ENCODE measurements at places on chromosomes 16 and 17. TPM values are rescaled to one million over a fixed set of nuclear protein-coding genes. Genes with fewer than 3 reads are reported as not detected.

The AURKB gene
- total RNA-seq, result 171 TPM

The PPY gene
- total RNA-seq, result 0.59 TPM

The PLK1 gene
- 138 TPM for total RNA-seq

DNA sequence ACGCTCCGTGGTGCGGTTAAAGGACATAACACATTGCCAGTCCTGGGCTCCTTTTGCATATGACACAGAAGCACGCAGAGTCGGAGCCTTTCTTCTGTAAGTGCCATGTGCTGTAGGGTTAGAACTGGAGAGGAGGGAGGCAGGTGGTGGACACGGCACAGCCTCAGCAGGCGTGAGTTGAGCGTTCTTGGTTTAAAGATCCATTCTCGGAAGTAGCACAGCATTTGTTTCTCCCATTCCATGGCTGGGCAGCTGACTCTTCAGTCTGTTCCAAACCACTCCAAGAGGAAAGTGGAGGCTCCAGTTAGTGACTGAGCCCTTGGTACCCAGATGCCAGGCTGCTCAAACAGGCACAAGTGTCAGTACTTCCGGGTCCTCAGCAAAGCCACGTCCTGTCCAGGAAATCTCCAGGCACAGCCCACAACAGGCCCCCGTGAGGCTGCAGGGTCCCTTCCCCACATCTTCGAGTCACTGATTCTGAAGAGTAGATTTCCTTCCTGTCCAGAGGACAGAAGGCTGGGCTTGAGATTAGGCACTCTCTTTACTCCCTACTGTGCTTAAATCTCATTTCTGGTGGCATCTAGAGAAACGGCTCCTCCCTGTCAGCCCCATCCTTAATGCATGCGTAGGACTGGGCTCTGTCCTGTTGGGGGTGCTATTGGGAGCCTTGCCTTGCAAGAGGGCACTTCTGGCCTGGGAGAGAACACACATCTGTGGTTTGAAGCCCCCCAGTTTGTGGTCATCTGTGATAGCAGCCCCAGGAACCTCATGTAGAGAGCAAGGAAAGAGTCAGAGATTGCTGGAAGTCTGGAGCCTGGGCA, 39.6 kb upstream of the NAT9 start:
- peak; percentile 72 for DNase-seq

DNA sequence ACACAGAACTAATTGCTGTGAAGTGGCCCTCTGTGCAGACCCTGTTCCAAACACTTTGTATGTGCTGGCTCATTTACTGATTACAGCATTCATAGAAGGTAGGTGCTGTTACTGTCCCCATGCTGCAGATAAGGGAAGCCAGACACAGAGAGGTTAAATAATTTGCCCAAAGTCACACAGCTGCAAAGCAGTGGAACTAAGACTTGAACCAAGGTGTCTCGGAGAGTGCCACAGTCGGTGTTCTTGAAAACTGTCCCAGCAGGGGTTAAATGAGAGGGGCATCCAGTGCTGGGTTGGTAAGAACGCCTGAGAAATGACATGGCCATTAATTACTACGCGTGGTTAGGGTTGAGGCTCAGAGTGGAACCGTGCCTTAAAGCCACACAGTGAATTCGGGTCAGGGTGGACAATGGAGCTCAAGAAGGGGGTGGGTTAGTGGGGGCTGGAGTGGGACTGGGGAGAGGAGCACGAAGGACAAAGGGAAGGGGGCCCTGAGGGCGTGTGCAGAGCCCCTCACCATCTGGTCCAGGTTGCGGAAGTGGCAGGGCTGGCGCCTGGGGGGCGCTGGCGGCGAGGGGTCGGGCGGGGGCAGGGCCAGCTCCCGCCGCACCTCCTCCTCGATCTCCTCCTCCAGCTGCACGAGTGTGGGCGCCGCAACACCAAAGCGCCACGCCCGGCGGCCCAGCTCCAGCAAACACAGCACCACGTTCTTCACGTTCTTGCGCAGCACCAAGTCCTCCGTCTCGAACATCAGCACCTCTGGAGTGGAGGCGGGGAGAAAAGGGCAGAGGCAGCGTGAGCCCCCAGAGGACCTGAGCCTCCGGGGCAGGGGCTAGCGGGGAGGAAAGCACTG, 3.3 kb downstream of the GAS2L2 start:
- DNase-seq, result peak; percentile 71

DNA sequence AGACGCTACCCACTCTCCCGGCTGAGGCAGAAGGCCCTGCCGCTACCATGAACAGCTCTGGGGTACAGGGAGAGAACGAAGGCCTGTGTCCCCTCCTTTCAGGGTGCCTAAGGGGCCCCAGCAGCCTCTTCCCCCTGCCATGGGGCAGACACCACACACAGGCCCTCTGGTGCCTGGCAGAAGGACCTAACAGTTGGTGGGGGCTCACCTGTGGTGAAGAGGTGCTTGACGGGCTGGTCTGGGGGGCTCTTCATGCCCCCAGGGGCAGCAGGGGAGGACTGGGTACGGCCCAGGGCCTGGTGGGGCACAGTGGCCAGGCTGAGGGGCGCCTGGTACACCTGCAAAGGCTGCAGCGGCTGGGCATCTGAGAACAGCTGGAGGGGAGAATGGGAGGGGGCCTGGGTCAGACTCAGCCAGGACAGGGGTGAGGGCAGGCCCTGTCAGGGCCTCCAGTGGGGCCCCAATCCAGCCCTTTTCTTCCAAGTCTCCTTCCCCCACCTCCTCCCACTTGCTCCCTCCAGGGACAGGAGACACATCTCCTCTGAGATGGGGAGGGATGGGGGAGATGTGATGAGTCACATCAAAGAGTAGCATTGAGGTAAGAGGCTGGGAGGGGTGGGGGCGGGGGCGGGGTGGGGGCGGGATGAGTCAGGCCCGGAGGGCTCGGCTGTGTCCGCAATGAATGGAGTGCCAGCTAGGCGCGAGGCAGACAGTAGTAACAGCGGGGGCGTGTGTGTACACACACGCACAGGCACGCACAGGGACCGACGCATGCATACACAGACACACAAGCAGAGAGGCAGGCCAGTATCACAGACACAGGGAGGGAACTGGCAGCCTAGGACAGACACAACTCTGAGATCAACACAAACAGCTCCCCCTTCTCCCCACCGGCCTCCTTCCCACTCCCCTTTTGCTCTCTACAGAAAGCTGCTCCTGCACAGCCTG, 16.1 kb downstream of the G6PC3 start:
- DNase-seq, result peak; percentile 89

GRCh38 chr16:85436207-85436606, 176.9 kb upstream of the GSE1 start:
- peak; percentile 54 for DNase-seq

DNA sequence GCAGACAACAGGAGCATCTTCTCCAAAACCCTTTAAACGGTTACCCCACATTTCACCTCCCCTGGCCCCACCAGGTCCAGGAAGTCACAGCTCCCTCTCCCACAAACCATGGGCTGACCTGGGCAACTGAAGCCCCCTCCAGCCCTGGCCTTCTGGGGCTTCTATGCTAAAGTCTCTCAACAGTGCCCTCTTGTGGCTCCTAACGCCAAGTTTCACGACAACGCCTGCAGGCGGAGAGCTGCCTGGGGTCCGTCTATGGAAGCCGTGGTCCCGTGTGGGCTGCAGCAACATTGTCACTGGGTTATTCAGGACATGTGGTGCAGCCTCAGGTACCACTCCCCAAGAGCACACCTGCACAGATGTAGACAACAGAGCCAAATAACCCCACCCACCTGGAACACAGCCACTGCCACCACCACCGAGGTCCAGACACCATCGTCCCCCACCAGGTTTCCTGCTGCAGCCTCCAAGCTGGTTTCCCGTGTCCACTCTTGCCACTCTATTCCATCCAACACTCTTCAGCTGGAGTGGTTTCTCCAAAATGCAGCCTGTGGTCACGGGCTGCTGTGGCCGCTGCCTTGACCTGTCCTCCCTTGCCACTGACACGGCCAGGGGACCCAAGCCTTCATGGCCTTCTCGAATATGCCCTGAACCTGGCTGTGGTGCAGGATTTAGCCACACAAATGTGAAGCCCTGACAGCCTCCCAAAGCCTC, 19.1 kb downstream of the C16orf95 start:
- DNase-seq, result peak; percentile 70

DNA sequence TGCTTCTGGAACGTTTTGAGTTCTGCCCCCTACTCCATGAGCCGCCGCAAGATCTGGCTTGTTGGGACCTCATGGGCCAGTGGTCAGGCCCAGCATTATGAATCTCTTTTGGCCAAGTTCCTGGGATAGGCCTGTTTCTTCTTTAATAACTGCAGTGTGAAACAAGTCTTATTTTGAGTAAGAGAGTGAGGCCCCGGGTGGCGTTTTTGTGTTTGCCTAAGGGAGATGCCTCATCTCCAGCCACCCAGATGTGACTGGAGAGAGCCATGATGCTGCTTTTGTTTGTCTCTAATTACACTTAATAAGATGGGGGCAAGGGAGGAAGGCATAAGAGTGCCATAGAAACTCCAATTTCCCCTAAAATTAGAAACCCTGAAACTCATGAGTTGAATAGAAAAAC, 39.8 kb downstream of the KSR1 start:
- DNase-seq, result no peak

DNA sequence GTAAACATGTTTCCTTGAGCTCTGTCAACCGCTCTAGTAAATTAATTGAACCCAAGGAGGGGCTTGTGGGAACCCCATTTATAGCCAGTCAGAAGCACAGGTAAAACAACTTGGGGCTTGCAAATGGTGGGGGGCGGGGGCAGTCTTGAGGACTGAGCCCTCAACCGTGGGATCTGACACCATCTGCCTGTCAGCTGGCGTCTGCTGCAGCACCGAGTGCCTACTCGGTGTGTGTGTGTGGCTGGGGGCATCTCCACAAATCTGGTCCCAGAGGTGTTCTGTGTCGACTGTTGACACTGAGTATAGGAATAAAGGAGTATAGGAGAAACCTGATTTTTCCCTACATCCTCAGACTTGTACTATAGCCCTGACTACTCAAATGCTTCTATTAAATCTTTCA, 20.6 kb downstream of the CREBBP start:
- DNase-seq, result no peak

DNA sequence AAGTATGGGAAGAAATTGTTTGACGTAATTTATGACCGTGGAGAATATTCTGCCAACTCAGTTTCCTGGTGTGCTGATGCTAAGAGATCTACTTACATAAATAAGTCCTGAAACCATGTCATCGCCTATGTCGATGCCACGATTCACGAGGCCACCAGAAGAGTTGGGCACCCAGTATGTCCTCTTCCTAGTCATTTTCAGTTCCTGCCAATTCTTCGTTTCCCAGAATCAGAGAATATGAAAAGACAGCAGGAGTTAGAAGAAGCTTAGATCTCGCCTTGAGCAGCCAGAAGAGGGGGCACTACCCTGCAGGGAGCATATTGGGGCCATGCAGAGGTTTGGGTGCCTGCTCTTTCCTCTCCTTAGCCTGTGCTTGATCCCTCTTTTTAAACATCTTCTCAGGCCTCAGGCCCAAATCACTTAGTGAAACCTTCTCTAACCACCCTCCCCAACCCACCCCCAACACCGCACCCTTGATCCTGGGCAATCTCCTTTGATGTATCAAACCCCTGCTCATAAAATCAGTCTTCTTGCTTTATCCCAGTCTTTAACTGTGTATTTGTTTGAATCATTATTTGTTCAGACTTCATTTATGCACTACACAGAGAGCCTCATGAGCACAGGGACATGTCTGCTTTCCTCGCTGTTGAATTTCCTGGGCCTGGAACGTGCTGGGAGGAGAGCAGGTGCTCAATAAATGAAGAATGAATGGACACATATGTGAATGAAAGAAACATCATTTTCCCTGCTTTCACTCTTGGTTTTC, 12.2 kb upstream of the LONP2 start:
- peak; percentile 58 for DNase-seq

Data from H9 (cell line).